MV-4-11 (cell line): ENCODE measurements at places on chromosomes 13 and 19.

DNA sequence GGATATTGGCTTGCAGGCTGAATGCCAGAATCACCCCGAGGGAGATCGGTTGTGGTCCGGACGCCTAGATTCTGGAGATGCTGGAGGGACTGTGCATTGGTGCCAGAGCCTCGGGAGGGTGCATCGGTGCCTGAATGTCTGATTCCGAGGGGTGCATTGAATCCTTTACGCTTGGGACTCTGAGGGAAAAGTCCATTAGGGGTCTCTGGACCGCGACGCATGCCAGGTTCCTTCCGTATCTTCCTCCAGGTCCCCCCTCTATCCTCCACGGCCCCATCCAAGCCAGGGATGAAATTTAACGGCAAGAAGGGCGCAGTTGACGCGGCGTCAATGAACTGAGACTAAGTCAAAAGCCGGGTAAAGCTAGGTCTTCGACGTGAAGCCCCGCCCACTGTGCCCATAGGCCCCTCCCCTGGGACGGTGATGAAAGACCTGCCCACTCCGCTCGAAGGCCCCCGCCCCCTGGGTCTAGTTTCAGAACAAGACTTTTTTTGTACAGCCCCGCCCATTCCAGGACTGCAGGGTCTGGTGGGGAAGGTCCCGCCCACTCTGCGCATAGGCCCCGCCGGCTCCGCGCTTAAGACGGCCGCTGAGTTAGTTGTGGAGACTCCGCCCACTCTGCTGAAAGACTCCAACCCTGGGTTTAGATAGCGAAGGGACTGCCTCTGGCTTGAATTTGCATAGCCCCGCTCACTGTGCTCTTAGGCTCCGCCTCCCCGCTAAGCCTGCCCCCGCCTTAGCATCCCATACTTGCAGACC, 737 bp downstream of the ZNF575 start:
- peak; percentile 100 for DNase-seq

GRCh38 chr19:34096020-34096915, 76.0 kb upstream of the LSM14A start:
- peak; percentile 58 for DNase-seq

- DNase-seq = no peak
Observed at GRCh38 chr19:19461306-19461670, 54.1 kb downstream of the TSSK6 start.

DNA sequence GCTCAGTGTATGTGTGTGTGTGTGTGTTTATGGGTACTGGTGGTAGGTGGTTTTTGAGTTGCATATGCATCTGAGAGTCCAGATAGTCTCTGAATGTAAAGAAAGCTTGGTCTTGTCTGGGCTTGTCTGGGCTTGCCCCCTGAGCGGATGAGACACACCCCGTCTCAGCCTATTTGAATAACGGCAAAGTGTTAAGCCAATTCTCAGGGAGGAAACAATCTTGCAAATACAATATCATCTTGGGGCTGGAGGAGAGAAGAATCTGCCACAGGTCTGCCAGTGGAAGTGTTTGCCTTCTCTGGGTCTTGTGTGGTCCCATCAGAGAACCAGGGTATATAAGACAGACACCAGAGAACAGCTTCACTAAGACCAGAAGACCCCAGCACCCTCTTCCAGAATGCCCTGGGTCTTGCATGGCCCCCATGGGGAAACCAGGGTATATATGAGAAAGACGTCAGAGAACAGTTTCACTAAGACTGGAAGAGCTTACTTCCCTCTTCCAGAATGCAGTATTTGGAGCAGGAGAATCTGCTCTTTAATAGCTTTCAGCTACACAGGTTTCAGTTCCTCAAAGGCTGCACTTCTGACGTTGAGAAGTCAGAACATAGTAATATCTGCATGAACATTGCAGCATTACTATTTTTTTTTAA, 13.3 kb downstream of the CD70 start:
- peak; percentile 100 for DNase-seq

DNA sequence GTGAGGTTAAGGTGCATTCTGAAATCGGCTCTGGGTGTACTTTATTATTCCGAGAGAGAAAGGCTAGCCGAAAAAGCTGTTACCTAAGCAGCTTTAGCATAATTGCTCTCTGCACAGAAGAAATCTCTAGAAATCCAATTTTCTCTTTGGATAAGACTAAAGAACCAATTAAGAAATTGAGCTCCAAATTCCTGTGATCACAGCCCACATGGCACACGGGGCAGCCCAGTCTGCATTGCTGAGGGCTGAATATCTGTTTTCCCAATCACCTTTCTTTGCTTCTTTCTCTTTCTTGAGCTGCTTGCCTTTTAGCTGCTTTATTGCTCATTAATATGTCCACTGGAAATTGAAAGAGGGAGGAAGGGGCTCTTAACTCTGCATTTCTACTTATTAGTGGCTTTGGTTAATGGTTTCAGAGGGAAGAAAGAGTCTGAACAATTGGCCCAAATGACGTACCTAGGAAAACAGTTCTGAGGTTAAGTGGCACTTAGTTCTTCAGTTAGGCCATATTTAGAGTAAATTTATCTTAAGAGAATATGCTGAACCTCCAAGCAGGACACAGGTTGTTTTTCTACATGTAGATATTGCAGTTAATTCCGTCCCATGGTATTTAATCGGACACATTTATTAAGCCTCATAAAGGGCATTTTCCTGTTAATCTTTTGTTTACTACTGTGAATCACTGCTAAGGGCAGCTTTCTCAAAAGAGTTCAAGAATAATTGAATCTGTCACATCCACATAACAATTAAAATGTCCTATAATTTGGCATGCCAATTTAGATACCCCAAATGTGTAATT, 265.7 kb downstream of the ABCC4 start:
- DNase-seq = no peak

DNA sequence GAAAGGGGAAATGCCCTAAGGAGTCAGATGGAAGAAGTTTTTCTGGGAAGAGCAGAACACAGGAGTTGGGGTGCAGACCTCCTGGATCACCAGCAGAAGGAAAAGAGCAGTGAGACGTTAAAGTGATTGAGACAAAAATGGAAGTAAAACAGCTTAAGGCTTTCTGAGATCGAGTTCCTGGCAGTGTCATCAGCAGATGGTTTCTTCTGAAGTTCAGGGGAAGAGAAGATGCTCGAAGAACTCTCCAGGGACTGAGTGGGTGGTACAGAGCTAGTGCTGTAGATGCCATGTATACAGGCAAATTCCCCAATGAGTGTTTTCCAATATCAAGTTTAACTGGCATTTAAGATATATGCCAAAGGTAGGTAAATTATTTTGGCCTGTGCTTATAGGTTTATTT, 272.2 kb upstream of the KLF12 start:
- DNase-seq = no peak

- peak; percentile 87 for DNase-seq
Observed at GRCh38 chr19:35204799-35205732, 23.5 kb downstream of the FAM187B start.

DNA sequence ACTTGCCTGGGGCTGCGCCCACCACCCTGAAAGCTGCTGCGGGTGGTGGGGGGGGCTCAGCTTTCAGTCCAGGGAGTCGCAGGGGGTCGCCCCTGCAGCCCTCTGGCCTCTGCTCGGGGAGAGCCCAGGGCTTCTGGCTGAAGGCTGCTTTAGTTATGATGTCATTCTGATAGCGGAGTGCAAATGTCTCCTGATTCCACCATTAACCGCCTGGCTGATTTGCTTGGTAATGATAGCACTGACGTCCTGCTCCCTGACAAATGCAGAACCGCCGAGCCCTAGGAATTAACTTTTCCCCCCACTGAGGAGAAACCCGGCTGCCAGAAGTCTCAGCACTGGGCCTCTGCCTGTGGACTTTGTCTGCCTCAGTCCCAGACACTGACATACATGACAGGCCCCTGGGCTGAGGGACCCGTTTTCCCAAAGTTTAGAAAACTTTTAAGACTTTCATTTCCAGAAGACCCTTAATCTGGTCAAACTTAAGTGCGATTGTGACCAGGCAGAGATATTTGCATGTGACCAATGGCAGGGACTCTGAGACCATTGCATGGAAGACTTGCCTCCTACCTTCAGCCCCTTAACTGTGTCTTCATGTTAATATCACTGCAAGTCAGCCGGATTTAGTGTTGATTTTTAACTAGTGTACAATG, 142.5 kb upstream of the ZNF536 start:
- no peak for DNase-seq

GRCh38 chr13:75784003-75784402, 147.9 kb downstream of the LMO7 start:
- DNase-seq = no peak

DNA sequence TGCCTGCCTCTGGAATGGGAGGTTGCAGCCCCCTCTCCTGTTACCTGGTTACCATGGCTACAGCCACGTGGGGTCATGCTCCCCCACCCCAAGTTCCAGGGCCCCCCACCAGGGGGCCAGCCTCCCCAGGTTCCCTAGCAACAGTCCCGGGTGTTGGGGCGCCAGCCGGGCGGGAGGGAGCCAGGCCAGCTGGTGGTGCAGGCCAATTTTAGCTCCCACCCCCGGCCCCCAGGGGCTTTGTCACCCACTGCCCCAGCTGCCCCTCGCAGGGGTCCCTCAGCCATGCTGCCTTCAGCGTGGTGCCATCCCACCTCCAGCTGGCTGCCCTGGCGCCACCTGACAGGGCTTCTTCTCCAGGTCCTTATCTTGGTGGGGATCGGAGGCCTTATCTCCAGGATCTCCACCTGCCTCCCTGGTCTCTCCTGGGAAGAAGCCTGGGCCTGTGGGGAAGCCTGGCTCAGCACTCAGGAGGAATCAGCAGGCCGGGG, 3.0 kb downstream of the MARK4 start:
- DNase-seq = no peak

- peak; percentile 34 for DNase-seq
Observed at GRCh38 chr19:32464279-32464678, 58.7 kb downstream of the DPY19L3 start.

DNA sequence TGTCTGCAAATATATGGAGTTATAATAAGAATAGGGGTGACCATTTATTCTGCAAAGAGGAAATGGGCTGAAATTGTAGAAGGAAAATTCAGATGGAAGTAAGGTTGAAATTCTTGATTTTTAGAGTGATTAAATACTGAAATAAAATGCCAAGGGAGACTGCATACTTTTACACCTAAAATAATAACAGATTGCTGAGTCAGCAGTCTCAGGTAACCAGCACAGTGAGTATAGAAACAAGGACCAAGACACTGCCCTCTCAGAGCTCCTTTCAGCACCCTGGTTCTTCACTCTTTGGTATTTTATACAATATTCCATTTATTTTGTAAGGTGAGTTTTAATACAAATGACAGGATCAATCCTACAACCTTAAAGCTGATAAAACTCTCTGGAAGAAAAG, 48.8 kb upstream of the MLNR start:
- DNase-seq = no peak

DNA sequence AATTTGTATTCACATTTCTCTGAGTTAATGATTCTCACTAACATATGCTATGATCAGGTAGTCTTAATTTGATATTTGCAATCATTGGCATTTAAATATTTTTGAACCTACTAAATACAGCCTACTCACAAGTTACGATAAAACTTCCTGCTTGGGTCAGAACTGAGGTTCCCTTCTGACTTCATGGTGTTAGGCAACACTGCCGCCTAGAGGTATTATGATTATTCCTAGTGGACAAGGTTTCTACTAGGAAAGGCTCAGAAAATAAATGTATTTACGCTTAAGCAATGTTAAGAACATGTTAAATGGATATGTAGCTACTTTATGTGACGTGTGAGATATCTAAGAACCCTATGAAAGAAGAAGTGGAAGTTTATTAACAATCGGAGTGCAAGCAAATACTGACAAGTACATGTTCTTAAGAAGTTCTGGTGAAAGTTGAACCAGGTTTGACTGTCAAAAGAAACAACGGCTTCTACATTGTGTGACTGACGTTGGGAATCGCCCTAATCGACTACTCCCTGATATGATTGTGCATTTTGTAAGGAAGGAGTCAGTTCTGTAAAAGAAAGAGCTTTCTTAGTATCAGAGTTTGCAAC, 1395.8 kb downstream of the SLITRK5 start:
- peak; percentile 69 for DNase-seq

DNA sequence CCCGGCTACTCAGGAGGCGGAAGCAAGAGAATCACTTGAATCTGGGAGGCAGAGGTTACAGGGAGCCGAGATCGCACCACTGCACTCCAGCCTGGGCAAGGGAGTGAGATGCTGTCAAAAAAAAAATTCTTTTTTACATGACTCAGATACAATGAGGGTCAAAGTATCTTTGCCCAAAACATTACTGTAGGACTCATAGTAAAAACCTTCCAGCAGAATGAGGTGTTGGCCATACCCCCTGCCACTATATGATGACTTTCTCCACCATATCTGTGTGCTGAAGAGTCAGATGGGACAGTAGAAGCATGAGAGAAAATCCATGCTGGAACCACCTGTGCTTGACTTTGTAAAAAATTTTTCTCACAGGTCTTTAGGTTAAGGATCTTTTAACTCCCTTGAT, 86.7 kb downstream of the COL4A2 start:
- DNase-seq = no peak

GRCh38 chr19:6066661-6067646, 43.3 kb downstream of the RFX2 start:
- DNase-seq = peak; percentile 97

GRCh38 chr13:65292488-65292901, 1937.6 kb downstream of the PCDH9 start:
- no peak for DNase-seq

DNA sequence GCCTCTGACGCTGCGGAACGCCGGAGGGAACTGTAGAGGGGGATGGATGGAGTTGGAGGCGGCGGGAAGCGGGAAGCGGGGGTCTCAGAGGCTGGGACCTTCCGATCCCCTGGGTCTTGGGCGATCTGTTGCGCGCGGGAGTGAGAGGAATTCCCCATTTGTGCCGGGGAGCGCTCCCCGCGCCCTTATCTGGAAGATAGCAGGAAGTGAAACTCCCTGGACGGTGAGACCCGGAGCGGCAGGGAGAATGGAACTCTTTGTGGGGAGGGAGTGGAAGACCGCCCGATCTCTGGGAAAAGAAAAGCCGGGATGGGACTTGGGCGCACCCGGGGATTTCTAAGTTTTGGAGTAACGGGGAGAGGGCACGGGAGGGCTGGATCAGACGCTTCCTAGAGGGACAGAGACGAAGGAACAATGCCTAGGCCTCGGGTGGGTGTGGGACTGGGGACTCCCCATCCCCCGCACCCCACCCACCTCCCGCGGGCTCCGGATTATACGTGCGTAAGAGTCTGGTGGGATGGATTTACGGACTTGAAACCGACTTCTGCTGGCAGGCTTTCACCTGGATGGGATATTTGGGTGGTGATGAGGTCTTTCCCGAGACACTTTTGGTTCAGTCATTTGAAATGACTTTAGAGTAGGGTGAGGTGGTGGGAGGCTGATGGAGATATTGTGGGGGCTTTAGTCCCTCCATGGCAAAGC, 495 bp downstream of the LSR start:
- DNase-seq = no peak

GRCh38 chr13:32164622-32165268, 133.2 kb downstream of the FRY start:
- peak; percentile 75 for DNase-seq

DNA sequence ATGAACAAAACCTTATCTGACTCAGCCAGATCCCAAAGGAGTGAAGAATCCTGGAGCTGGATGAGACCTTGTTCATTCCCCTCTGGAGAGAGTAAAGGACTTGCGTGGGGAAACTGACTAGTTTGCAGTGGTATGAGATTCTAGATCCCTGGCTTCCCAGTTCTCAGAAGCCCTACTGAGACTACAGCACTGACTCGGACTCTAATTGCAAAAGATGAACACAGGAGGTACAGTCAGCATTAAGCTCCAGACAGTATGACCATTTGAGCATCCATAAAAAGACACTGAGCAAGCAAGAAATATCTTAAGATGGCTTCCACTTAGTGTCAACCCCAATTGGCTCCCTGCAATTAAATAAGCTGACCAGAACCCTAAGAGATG, 6.8 kb downstream of the ZC3H4 start:
- DNase-seq = no peak

GRCh38 chr19:37992761-37993160, 85.8 kb downstream of the SIPA1L3 start:
- DNase-seq = no peak

GRCh38 chr13:30403456-30403855, 18.8 kb upstream of the UBE2L5 start:
- DNase-seq = no peak
